ENCODE measurements at places on chromosomes 3 and 15. TPM values are rescaled to one million over a fixed set of nuclear protein-coding genes. Genes with fewer than 3 reads are reported as not detected.

CFAP100 gene
- not detected for polyA plus RNA-seq

- DNase-seq = no peak
Observed at GRCh38 chr3:180973543-180973942, 16.0 kb downstream of the DNAJC19 start.

SNTN gene
- polyA plus RNA-seq = 0.17 TPM

GRCh38 chr15:101496198-101496986 is 6.9 kb upstream of the PCSK6 start:
- DNase-seq = no peak

PLA1A gene
- polyA plus RNA-seq = 3.9 TPM

GPR176 gene
- 3.0 TPM for polyA plus RNA-seq

DNA sequence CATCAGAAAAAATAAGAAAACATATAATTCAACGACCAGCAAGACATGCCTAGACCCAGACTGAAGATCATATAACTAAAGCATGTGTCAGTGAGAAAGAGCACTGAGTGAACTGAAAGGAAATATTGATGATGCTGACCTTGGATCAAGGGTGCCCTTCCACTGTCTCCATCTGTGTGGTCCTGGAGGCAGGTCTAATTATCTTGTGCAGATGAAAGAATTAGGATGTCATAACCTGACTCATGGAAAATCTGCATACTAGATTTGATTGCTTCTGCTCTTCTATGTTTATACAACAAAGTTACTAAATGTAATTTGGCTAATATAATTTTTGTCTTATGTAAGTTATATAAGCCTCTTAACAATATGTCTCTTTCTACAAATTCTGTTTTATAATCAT is 264.6 kb upstream of the TGFBR2 start:
- DNase-seq = no peak

ZNF717 gene
- 10.9 TPM for polyA plus RNA-seq

- DNase-seq = no peak
Observed at GRCh38 chr15:39336926-39337325, 244.0 kb upstream of the THBS1 start.

DNA sequence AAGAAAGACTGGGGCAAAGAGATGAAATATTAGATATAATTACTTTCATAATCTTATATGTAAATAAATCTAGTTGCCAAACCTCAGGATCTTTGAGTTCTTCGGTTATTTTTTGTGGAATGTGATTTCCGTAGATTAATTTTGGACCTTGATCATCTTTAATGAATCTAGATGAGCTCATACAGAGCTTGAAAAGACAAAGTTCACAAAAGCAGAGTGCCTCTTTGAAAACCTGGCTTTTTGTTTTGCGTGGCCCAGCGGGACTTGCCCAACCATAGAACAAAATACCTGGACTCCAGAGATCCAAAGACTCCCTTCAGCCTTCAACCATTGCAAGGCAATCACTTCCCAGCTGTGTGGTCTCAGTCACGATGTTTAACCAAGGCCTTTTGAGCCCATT is 54.8 kb upstream of the CHST2 start:
- no peak for DNase-seq

GRCh38 chr3:63477494-63478129 is 174.9 kb upstream of the SNTN start:
- DNase-seq = no peak

CTXN2 gene
- polyA plus RNA-seq = not detected

DNA sequence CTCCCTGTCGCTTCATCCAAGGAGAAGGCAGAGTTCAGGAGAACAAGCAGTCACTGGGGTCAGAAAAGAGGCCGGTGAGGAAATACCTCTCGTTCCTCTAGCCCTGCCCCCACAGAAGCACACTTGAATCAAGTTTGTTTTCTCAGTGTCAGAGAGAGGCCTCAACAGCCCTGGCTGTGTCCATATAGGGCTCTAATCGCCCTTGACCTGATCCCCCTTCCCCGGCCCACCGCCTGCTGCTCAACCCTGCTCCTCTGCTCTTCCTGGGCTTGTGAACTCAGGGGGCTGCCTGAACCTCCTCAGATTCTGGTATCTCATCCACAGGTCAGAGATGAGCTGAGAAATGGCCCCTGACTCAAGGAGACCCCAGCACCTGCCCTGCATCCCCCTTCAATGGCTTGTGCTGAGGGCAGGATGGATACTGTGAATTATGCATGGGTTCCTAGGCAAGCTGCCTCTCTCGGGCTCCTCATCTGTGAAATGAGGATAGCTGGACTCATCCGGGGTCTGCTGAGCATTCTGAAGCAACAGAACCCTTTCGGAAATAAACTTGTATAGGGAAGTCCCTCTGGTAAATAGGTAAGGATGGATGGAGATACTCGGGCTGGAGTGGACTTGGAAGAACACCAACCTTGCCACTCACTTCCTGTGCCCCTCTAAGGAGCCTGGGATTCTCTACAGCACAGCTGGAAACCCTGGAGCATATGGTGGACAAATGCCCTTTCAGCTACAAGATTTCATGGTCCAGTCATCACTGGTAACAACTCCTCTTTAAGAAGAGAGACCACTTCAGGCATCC is 147.5 kb downstream of the STT3B start:
- no peak for DNase-seq

ZNF620 gene
- 2.0 TPM for polyA plus RNA-seq

DNA sequence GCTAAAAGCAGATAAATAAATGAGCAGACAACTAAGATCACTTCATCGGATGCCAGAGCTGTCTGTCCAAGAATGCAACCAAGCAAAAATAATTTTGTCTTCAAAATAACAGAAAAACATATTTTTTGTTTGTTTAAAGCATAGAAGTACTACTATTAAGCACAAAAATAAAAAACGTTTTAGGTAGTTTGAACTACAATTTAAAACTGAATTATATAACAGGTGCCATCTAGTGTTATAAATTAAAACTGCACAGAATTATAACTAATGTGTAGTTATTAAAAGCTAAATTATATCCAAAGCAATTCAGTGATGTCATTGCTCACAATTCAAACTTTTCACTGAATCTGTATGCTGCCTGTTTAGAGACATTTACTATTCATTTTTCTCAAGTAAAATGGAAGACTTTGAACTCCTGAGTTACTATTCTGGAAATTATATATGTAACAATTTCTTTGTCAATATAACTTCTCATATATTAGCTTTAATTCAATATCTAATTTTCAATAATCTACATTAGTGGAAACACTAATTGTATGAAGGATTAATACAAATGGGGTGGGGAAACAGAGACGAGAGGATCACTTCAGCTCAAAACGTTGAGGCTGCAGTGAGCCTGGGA is 29.5 kb downstream of the LINS1 start:
- DNase-seq = no peak

LRRN1 gene
- 10.2 TPM for polyA plus RNA-seq

DNA sequence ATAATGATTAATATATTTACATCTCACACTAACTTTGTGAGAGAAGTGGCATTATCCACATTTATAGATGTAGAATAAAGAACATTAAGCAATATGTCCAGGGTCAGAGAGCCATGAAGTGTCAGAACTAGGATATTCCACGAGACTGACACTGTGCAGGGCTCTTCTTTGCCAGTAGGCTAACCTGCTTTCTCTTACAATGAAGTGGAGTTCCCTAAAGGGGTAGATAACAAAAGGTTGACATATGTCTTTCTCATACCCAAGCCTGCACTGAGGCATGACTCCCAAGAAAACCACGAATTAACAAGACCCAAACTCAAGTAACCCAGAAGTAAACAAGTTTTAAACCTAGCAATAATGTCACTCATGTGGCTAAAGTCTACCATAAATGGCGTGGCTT is 191.5 kb upstream of the SLC2A2 start:
- DNase-seq = no peak

GRCh38 chr3:149596134-149596770 is 61.6 kb downstream of the WWTR1 start:
- DNase-seq = no peak

GRCh38 chr3:132679911-132680310 is 19.8 kb downstream of the UBA5 start:
- no peak for DNase-seq

GRCh38 chr3:136612512-136612911 is 139.7 kb downstream of the STAG1 start:
- no peak for DNase-seq

GRCh38 chr3:153111016-153111415 is 51.0 kb upstream of the RAP2B start:
- DNase-seq = no peak

DNA sequence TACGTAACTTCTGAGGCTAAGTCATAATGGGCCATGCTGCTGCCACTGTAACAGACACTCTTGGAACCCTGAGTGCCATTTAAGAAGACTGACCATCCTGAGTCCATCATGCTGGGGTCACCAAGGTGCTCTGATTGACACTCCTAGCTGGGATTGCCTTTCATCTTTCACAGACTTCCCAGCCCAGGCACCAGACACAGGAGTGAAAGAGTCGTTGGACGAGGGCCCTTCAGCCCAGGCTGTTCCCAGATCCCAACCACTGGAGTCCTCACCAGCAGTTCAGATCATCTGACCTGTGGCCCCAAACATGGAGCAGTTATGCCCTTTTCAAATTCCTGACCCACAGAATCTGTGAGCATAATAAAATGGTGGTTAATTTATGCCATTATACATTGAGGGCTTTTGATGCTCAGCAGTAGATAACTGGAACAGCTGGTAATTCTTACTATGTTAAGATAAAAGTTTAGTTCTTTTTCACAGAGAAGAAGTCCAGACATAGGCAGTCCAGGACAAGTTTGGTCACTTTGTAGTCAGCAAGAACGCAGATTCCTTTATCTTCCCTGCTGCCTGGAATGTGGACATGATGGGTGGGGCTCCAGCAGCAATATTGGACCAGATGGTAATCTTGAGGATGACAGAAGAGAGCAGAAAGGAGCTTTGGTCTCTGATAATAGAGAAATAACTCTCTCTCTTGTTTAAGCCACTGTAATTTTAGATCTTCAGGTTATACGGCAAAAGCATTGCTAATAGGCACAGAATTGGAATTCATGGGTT is 7.3 kb upstream of the EHD4 start:
- DNase-seq = no peak

- no peak for DNase-seq
Observed at GRCh38 chr3:129518038-129518561, 10.3 kb upstream of the RHO start.

CAND2 gene
- polyA plus RNA-seq = 3.5 TPM

GRCh38 chr3:72127844-72128243 is 342.9 kb upstream of the PROK2 start:
- no peak for DNase-seq

- no peak for DNase-seq
Observed at GRCh38 chr15:99955532-99955931, 222.3 kb upstream of the LYSMD4 start.

GRCh38 chr15:32134842-32135241 is 104.5 kb downstream of the CHRNA7 start:
- DNase-seq = no peak

DNA sequence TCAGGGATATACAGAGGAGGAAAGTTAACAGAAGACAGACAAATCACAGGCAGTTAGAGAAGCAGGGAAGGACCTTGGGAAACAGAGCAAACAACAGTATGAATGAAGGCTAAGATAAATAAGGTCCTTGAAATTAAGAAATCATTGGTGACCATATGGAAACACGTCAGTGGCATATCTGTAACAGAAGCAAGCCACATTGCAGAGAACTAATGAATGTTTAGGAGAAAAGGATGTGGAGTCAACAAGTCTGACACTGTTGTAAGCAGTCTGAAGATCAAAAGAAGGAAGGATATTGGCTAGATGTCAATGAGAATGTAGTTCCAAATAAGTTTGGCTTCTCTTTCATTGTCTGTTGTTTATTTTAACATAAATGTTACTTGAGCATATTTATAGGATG is 542.4 kb downstream of the UNC13C start:
- DNase-seq = no peak

GRCh38 chr3:164806188-164806587 is 272.1 kb downstream of the SI start:
- no peak for DNase-seq

- no peak for DNase-seq
Observed at GRCh38 chr3:168155303-168155702, 59.6 kb upstream of the GOLIM4 start.

SLC6A20 gene
- 0.05 TPM for polyA plus RNA-seq

- no peak for DNase-seq
Observed at GRCh38 chr3:195274259-195274966, 3.5 kb upstream of the XXYLT1 start.

DNA sequence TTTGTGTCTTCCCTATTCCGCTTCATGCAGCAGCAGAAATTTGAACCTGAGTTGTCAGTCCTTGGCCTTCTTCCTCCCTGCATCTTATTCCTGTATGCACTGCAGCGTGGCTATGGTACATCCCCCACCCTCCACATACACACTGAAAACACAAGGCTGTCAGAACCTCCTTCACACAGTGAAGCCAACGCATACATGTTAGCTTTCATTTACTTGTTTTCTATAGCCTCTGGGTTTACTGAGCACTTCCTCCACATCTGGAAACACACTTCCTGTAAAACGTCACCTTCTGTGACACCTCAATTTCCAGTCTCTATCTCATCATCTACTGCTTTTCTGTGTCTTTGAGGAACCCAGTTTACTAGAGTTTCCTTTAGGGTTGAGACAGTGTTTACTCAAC is 47.0 kb downstream of the SUSD5 start:
- DNase-seq = no peak

GRCh38 chr15:67700023-67700422 is 125.3 kb upstream of the SKOR1 start:
- DNase-seq = no peak

CACNA1D gene
- polyA plus RNA-seq = 0.23 TPM

DNA sequence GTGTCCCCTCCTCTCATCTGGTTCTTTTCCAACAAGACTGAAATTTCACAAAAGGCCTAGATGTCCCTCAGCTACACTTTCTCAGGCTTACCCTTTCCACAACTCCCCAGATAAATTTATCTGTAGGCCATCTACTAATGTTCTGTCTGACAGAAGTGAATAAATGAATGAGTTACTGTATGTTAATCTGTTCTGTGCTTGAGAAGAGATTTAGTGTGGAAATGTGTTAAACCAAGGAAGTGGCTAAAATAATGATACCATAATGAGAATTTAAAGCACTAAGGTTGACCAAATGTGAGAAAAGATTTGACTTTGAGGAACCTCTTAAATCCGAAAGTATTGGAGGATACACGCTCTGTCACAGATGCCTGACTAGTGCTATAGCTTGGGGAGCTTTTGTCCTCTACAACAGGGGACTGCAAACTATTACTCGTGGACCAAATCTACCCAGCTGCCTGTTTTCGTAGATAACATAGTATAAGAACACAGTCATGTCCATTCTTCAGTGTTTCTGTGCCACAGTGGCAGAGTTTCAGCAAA is 74.8 kb upstream of the P2RY1 start:
- no peak for DNase-seq
